ENCODE measurements at places on chromosomes 6 and 20. TPM values are rescaled to one million over a fixed set of nuclear protein-coding genes. Genes with fewer than 3 reads are reported as not detected.
A peak's percentile ranks its signal among the peaks of the same experiment; 100 is the strongest.

DNA sequence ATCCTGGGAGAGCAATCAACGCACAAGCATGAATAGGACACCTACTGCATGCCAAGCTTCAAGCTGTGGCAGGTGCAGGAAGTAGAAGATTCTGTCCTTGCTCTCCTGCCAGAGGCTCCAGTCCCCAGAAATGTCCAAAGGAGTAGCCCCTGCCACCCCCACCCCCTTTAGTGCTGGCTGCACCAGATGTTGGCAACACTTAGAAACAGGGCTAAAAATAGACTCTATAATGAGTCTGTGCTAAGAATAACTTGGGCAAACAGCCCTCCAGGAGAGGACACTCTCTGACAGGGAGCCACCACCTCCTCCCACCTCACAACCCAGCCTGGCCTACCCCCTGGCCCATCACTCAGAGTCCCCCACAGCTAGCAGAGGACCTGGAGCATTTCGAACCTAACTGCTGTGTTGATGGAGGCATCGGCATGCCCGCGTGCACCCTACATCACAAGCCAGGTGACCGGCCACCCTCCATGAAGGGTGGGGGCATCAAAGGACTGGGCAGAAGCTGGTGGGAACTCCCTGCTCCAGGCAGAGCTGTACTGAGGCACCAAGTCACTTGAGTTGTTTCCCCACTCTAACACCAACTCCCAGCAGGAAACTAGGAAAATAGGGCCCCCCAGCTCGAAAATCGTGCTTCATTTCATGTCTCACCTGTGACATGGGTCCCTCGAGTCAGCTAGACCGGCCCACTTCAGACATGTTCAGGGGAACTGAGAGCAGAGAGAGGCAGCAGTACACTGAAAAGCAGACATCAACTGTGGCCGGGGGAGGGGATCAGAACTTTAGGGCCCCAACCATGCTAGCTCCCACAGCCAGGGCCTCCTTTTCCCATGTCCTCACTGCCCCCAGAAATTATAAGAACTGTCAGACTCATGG, 18.7 kb downstream of the TFEB start:
- H3K36me3 ChIP-seq: no peaks in the 10 kb centered on the region
- H3K27ac ChIP-seq: no peak overlapping the region
- no peak overlapping the region for H3K4me3 ChIP-seq
- H3K27me3 ChIP-seq: peaks cover 4% of the 10 kb centered on the region
- H3K4me1 ChIP-seq: no peaks in the 10 kb centered on the region

DNA sequence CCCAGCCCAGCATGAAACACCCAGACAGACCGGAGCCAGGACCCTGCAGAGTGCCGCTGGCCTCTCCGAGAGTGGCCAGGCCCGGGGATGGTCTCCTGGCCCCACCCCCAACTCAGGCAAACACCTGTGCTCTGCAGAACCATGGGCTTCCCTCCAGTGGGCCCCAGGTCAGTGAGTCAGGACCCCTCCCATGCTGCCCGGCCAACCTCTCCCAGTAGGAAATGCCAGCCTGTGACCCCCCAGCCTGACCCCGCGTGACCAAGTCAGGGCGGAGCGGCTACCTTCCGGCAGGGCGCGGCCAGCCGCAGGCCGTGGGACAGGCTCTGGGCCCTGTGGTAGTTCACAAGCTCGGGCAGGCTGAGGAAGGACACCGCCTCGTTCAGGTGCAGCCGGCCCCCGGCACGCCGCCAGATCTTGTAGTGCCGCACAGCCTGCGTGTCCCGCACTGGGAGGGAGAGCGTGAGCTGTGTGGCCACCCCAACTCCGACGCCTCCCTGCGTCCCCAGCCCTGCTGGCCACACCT, 3.2 kb downstream of the PTK6 start:
- no peaks in the 10 kb centered on the region for H3K36me3 ChIP-seq
- H3K27ac ChIP-seq: no peak overlapping the region
- DNase-seq: peak; percentile 27
- no peak overlapping the region for H3K4me3 ChIP-seq
- peaks cover 11% of the 10 kb centered on the region for H3K4me1 ChIP-seq

DNA sequence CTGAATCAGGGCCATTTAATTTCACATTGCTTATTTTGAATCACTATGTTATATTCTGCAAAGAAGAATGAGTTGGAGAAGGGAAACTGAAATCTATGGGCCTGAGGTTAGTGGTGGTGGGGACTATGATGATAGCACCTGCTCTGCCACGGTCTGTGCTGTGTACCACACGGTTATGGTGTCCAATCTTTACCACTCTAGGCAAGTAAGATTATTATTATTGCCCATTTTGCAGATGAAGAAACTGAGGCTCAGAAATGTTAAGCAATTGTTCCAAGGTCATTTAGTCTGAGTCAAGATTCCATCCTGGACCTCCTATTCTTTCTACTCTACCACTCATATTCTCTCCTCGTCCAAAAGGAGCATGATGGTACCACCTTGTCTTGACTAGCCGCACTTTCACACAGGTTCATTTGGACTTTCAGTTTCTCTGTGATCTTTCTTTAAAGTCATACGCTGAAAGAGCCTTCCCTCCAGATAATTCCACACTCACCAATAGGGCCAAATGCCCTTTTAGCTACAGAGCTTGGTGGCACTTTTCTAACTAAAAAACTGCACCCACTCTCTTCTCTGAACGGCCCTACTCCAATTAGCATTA, 56.2 kb downstream of the GFOD1 start:
- H3K27ac ChIP-seq: no peak overlapping the region
- no peak for DNase-seq

DNA sequence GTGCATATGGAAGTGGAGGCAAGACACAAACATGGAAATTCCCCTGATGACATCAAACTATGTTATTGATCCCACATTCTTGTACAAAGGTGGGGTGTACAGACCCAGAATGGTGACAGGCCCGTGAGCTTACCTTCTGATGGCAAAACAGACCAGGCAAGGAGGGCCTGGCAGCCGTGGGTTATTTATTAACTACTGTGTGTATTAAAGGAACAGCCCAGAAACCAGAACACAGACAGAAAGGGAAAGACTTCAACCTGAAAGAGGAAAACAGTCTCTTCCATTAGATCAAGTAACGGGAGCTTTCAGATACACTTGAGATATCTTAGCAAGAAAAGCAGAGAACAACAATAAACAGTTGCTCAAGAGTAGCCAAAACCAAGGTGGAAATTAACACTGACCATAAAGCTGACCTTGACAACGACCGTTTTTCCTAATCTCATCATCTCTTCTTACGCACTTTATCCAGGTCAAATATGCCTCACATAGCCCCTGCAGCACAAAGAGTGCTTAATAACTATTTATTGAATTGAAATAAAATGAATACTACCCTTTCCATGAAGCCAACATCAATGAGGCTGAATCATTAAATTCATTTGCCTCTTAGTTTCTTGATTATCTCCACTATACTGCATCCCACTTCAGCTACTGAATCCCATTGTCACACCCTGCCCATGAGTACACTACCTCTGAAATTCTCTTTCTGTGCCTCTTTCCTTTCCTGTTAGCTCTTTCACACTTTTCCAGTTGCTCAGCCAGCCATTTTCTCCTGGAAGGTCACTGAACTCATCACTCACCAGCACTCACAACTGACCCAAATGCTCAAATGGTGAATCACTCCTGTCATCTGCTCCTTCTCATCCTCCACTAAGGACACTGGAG, 67.4 kb downstream of the MOXD1 start:
- peaks cover 2% of the 10 kb centered on the region for H3K27me3 ChIP-seq
- H3K4me3 ChIP-seq: no peak overlapping the region
- H3K4me1 ChIP-seq: peaks cover 4% of the 10 kb centered on the region
- no peak for DNase-seq

DNA sequence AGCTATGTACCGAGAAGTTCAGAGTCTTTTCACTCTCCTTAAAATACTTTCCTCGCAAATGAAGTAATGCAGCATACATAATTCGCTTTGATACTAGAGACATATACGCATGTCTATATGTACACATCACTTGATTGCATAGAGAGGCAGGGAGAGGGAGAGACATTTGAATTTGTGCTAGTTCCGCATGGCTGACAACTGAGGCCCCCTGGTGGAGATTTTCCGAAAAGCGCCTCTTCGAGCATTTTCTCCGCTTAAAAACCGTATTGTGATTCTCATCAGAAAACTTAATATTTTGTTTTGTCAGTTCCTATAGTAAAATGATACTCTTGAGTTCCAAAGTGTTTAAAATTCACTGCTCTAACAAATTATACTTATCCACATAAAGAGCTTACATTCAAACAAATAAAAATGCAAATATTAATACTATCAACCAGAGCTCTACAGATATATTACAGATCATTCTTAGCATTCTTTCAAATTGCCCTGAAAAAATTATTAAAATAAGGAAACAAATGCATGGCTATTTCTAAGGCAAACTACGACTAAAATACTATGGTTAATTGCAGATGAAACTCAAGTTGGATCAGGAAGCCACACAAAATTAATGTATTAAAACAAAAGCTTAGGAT, 637 bp downstream of the MYLK4 start:
- H3K36me3 ChIP-seq: no peaks in the 10 kb centered on the region
- peaks cover 2% of the 10 kb centered on the region for H3K4me1 ChIP-seq
- H3K4me3 ChIP-seq: no peak overlapping the region
- DNase-seq: peak; percentile 76
- H3K27me3 ChIP-seq: no peaks in the 10 kb centered on the region
- H3K27ac ChIP-seq: no peak overlapping the region

DNA sequence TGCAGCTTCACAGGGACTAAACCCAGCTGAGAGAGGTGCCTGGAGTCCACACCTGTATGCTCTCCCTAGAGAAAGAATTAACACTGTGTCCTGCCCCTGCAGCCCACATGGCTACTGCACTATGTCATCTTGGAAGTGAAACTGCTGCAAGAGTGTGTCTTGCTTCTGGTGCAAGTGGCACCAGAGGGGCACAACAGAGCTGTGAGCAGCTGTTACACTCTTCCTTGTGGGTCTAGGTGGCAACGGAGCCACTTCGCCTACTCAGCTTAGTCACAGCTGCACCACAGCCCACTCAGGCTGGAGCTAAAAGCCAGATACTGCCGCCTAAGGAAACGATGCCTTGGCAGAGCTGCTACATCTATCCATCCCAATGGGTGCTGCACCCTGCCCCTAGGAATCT, 391.4 kb downstream of the COL12A1 start:
- H3K36me3 ChIP-seq: no peaks in the 10 kb centered on the region
- no peak overlapping the region for H3K4me3 ChIP-seq
- no peak overlapping the region for H3K27ac ChIP-seq
- no peak for DNase-seq
- H3K27me3 ChIP-seq: no peaks in the 10 kb centered on the region

- peaks cover 5% of the 10 kb centered on the region for H3K36me3 ChIP-seq
- H3K27me3 ChIP-seq: peaks cover 1% of the 10 kb centered on the region
- H3K4me1 ChIP-seq: no peaks in the 10 kb centered on the region
- H3K4me3 ChIP-seq: no peak overlapping the region
Observed at GRCh38 chr20:36808317-36809257, 35.0 kb upstream of the DSN1 start.

GRCh38 chr6:166589786-166590574, 3.5 kb upstream of the RAMACL start:
- no peaks in the 10 kb centered on the region for H3K36me3 ChIP-seq
- H3K27ac ChIP-seq: no peak overlapping the region
- peaks cover 21% of the 10 kb centered on the region for H3K4me1 ChIP-seq
- no peak for DNase-seq
- H3K27me3 ChIP-seq: no peaks in the 10 kb centered on the region
- no peak overlapping the region for H3K4me3 ChIP-seq

DNA sequence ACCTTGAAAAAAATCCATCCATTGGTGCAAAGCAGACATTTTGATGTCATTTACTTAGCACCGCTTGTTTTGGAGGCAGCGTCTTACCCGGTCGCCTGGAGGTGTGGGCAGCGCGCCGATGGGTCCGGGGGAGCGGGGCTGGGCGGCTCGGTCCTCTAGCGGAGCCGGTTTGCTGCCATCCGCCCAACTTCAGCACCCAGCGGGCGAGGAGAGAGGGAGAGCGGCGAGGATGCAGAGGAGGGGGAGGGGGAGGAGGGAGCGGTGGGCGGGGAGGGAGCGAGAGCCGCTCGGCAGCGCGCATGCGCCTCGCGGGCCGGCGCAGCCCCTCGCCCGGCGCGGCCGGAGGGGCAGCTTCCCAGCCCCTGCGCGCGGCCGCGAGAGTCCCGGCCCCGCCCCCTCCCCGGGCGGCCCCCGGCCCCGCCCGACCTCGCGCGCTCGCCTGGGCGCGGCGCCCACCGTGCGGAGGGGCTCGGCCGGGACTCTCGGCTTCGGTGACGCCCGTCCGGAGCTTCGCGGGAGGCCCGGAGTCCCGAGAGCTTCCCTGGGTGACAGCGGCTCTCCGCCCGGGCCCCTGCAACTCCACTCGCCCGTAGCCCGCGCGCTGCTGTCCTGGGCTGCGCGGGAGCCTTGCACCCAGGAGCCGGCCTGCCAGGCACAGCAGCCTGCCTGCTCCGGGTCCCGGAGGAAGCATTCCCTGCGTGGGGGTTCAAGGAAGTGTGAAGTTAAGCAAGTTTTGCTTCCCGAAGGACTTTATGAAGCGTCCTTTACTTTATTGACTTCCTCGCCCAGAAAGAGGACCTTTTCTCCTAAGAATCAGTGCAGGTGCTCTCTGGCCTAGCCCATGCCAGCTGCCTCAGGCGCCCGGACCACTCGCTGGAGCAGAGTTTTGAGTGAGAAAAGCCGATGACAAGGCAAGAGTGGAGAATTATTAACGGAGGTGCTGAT, at the start of gene RGS17:
RGS17 (minus strand) TSS at position 246 of the 945 bp plus-strand sequence. CDS start 87,264 bp downstream, outside the sequence.
- peaks cover 14% of the 10 kb centered on the region for H3K4me1 ChIP-seq
- peaks cover 5% of the 10 kb centered on the region for H3K36me3 ChIP-seq
- H3K4me3 ChIP-seq: peak within 1 kb of the TSS; percentile 98
- H3K27me3 ChIP-seq: peaks cover 11% of the 10 kb centered on the region
- peak; percentile 79 for DNase-seq

DNA sequence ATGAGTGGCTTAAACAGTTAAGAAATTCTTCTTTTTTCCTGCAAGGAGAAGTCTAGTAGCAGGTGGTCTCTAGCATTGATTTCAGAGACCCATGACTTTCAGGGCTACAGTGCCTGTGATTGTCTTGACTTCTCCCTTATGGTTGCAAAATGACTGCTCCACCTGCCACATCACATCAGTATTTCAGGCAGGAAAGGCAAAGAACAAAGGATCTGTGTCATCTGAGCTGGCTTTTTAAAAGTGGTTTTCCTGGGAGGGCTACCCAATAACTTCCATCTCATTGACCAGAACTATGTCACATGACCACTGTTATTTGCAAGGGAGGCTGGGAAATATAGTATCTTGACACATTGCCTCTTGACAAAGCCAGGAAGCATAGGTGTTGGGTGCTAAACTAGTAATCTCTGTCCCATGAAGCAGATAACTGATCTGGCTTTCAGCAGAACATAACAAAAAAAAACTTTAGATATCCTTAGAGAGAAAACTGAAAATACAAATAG, 226.2 kb downstream of the DHX35 start:
- no peaks in the 10 kb centered on the region for H3K4me1 ChIP-seq
- H3K36me3 ChIP-seq: peaks cover 6% of the 10 kb centered on the region
- no peak overlapping the region for H3K4me3 ChIP-seq
- DNase-seq: no peak

Gene TAGAP
- total RNA-seq: not detected

- peak overlapping the region; percentile 57 for H3K4me3 ChIP-seq
- DNase-seq: no peak
- peak overlapping the region; percentile 86 for H3K27ac ChIP-seq
- peaks cover 4% of the 10 kb centered on the region for H3K27me3 ChIP-seq
Observed at GRCh38 chr6:111864138-111865048, 8.9 kb downstream of the FYN start.

Gene SLC22A1
- total RNA-seq: 2.2 TPM
